ENCODE measurements at places on chromosomes 4 and X. TPM values are rescaled to one million over a fixed set of nuclear protein-coding genes. Genes with fewer than 3 reads are reported as not detected.

DNA sequence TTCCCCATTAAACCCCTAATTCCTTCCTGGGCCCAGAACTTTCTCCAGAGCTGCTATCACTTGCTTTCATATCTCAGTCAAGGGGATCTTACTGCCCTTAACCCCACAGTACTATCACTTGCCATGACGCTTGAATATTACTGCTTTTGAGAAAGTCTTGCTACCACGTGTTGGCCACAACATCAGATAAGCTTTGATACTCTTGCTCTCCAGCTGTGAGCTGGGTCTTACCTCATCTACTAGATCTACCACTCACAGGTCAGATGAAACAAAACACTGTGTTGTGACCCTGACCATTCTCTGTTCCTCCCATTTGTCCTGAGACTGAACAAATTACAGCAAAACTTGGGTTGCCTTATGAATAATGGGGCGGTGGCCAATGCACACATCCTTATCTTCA is 12.1 kb upstream of the TAPT1 start:
- no peak overlapping the region for H3K4me3 ChIP-seq
- H3K36me3 ChIP-seq = no peaks in the 10 kb centered on the region
- no peaks in the 10 kb centered on the region for H3K4me1 ChIP-seq
- H3K27me3 ChIP-seq = no peaks in the 10 kb centered on the region
- DNase-seq = no peak

DNA sequence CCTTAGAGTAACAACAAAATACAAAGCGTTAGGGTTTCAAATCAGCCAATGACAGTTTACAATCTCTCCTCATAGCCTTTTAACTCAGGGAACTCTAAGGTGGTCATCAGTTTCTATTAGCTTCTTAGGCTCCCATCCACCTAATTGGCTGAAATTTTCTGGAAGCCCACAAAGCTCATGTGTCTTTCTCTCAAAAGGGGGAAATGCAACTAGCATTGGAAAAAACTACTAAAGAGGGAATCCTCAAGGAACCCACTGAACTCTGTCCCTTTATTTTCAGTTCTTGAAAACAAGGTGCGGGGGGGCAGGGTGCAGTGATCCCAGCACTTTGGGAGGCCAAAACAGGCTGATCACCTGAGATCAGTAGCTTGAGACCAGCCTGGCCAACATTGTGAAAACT is 56.4 kb downstream of the PDGFC start:
- H3K36me3 ChIP-seq = no peaks in the 10 kb centered on the region
- no peak overlapping the region for H3K4me3 ChIP-seq
- DNase-seq = no peak
- H3K27me3 ChIP-seq = no peaks in the 10 kb centered on the region
- no peak overlapping the region for H3K27ac ChIP-seq

DNA sequence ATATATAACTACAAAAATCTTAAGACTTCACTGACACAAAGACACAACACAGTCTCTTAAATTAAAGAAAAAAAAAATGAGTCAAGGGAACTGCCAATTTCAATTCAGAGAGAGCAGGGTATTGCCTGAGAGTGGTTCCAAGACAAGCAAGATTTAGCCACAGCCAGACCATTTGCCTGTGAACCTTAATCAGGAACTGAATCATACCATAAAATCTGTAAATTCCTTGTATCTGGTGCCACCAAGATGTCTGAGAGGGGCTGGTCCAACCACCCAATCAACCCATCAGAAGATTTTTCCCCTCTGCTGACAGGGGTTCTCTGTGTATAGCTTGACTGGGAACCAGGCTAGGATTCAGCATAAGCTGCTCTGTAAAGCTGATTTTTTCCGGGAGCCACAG is 159.2 kb downstream of the CPEB2 start:
- H3K36me3 ChIP-seq = no peaks in the 10 kb centered on the region
- H3K4me3 ChIP-seq = no peak overlapping the region
- H3K27ac ChIP-seq = no peak overlapping the region
- H3K27me3 ChIP-seq = no peaks in the 10 kb centered on the region
- H3K4me1 ChIP-seq = peaks cover 3% of the 10 kb centered on the region

DNA sequence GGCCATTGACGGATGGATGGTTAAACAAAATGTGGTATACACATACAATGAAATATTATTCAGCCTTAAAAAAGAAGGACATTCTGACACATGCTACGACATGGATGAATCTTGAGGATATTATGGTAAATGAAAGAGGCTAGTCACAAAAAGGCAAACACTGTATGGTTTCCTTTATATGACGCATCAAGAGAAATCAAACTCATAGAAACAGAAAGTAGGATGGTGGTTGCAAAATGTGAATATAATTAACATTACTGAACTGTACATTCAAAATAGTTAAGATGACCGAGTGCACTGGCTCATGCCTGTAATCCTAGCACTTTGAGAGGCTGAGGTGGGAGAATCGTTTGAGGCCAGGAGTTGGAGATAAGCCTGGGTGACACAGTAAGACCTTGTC is 9.5 kb upstream of the CASK start:
- H3K36me3 ChIP-seq = no peaks in the 10 kb centered on the region
- H3K4me1 ChIP-seq = no peaks in the 10 kb centered on the region
- H3K27me3 ChIP-seq = no peaks in the 10 kb centered on the region
- no peak overlapping the region for H3K4me3 ChIP-seq
- DNase-seq = no peak

- H3K36me3 ChIP-seq = no peaks in the 10 kb centered on the region
- peak; percentile 92 for DNase-seq
- peaks cover 32% of the 10 kb centered on the region for H3K4me1 ChIP-seq
- no peaks in the 10 kb centered on the region for H3K27me3 ChIP-seq
Observed at GRCh38 chr4:86927843-86928395, 6.9 kb upstream of the AFF1 start.

DNA sequence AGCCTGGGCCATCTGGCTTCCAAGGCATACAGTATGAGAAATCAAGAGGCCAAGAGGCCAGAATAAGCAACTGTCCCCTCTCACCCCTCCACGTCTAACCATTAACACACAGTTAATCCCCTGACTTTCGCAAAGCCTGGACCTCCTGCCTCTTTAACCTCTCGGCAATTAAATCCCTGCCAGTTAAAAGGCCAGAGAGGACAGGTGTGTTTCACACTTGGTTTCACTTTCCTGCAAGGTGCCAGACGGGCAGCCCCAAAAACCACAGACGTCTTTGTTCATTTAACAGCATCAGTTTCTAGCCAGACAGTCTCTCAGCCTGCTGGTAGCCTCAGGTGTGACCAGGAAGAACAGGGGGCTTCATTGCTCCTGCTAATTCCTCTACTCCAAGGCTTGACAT is 91.1 kb upstream of the KIT start:
- H3K27ac ChIP-seq = no peak overlapping the region
- no peaks in the 10 kb centered on the region for H3K27me3 ChIP-seq
- H3K4me3 ChIP-seq = no peak overlapping the region
- no peak for DNase-seq
- H3K36me3 ChIP-seq = no peaks in the 10 kb centered on the region

NPY2R gene
- polyA plus RNA-seq = not detected

DNA sequence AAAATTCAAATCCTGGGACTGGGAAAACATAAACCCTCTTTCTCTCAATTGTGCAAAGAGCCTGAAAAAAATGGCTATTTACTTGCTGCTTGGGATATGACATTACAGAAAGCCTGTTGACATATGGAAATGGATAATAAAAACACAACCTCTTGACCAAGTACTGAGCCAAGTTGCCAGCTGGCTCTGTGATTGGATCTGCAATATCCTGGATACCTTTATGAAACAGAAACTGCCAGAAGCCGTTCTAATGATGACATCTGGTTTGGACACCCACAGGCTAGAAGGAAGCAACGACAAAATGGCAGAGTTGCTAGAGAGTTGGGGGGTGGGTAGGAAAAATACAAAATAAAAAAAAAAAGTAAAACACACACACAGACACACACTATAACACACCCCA is 481.4 kb downstream of the FAT4 start:
- no peaks in the 10 kb centered on the region for H3K36me3 ChIP-seq
- no peak overlapping the region for H3K4me3 ChIP-seq
- DNase-seq = no peak

DNA sequence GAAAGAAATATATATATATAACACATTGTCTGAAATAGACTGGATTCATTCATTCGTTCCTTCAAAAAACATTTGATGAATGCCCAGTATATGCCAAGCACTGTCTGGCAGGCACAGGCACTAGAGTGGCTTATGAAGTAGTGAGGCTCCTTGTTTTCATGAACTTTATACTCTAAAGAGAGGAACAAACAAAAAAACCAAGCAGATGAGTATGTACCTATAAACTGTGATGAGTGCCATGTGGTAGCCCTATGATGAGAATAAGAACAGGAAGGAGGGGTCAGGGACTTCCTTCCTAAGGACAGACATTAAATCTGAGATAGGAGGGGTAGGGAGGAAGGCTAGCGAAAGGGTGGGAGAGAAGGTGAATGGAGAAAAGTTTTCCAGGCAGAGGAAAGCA is 19.5 kb upstream of the PDGFRA start:
- DNase-seq = no peak
- peaks cover 6% of the 10 kb centered on the region for H3K4me1 ChIP-seq
- no peak overlapping the region for H3K4me3 ChIP-seq
- no peaks in the 10 kb centered on the region for H3K27me3 ChIP-seq

KCNE5 gene
- polyA plus RNA-seq = 0.12 TPM

DNA sequence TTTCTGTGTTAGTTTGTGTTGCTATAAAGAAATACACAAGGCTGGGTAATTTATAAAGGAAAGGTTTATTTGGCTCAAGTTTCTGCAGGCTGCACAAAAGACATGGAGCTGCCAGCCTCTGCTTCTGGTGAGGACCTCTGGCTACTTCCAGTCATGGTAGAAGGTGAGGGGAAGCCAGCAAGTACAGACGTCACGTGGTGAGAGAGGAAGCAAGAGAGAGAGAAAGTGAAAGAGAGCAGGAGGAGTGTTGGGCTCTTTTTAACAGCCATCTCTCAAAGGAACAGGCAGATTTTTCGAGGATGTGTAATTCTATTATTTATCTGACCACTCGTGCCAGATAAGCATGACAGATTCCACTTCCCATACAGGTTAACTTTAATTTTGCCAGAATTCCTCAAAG is 1199.1 kb downstream of the ADGRL3 start:
- no peaks in the 10 kb centered on the region for H3K27me3 ChIP-seq
- H3K36me3 ChIP-seq = no peaks in the 10 kb centered on the region
- DNase-seq = no peak
- H3K4me3 ChIP-seq = no peak overlapping the region
- no peak overlapping the region for H3K27ac ChIP-seq

- no peaks in the 10 kb centered on the region for H3K36me3 ChIP-seq
- H3K4me1 ChIP-seq = no peaks in the 10 kb centered on the region
- H3K4me3 ChIP-seq = no peak overlapping the region
- no peaks in the 10 kb centered on the region for H3K27me3 ChIP-seq
- no peak overlapping the region for H3K27ac ChIP-seq
Observed at GRCh38 chr4:174859904-174860303, 30.9 kb upstream of the GLRA3 start.

DNA sequence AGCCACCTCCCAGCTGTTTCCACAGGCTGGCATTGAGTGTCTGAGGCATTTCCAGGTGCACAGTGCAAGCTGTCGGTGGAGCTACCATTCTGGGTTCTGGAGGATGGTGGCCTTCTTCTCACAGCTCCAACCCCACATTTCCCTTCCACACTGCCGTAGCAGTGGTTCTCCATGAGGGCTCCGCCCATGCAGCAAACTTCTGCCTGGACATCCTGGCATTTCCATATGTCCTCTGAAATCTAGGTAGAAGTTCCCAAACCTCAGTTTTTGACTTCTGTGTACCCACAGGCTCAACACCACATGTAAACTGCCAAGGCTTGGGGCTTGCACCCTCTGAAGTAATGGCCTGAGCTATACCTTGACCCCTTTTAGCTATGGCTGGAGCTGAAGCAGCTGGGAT is 10.3 kb upstream of the FRMPD4 start:
- H3K36me3 ChIP-seq = no peaks in the 10 kb centered on the region
- no peaks in the 10 kb centered on the region for H3K27me3 ChIP-seq
- no peak overlapping the region for H3K4me3 ChIP-seq

DNA sequence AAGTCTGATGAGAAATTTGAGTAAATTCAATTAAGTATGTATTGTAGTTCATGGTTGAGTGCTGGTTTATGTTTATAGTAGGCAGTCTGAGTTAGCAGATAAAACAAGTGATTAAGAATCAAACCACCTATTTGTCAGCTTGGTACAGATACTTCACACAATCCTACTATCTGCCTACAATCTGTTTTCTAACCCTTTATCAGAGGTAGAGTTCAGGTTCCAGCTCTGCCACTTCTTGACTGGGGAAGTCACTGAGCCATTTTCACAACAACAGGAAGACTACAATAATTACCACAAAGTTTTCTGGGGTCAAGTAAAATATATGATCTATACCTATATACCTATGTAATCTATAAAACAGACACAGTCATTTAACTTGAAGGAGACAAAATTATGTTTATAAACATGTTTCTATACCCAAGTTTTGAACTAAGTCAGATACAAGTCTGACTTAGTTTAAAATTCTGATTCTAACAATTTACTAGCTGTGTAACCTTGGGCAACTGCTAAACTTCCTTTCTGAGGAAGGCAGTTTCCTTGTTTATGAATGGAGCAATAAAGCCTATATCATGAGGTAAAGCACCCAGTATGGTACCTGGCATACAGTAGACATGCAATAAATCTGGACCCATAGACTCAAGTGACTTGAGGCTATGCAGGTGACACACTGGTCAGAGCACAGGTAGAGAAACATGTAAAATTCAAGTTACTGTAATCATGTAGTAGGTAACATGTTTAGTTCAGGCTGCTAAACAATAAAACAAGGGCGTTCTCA is 37.2 kb upstream of the BDH2 start:
- no peak overlapping the region for H3K4me3 ChIP-seq
- peak overlapping the region; percentile 71 for H3K27ac ChIP-seq
- no peaks in the 10 kb centered on the region for H3K27me3 ChIP-seq

MAGEE2 gene
- polyA plus RNA-seq = not detected

GABRG1 gene
- polyA plus RNA-seq = not detected

FGFBP2 gene
- polyA plus RNA-seq = not detected

GRCh38 chr4:126354784-126355183 is 1040.0 kb downstream of the FAT4 start:
- no peak overlapping the region for H3K4me3 ChIP-seq
- no peaks in the 10 kb centered on the region for H3K4me1 ChIP-seq
- H3K36me3 ChIP-seq = no peaks in the 10 kb centered on the region
- no peak overlapping the region for H3K27ac ChIP-seq
- H3K27me3 ChIP-seq = no peaks in the 10 kb centered on the region
- no peak for DNase-seq

RELL1 gene
- 4.1 TPM for polyA plus RNA-seq

- no peaks in the 10 kb centered on the region for H3K36me3 ChIP-seq
- no peaks in the 10 kb centered on the region for H3K4me1 ChIP-seq
- no peaks in the 10 kb centered on the region for H3K27me3 ChIP-seq
- H3K4me3 ChIP-seq = no peak overlapping the region
- no peak overlapping the region for H3K27ac ChIP-seq
- no peak for DNase-seq
Observed at GRCh38 chr4:78665216-78665770, 110.9 kb upstream of the BMP2K start.

HS3ST1 gene
- 2.0 TPM for polyA plus RNA-seq
